ENCODE measurements at places on chromosomes 5 and 9.

DNA sequence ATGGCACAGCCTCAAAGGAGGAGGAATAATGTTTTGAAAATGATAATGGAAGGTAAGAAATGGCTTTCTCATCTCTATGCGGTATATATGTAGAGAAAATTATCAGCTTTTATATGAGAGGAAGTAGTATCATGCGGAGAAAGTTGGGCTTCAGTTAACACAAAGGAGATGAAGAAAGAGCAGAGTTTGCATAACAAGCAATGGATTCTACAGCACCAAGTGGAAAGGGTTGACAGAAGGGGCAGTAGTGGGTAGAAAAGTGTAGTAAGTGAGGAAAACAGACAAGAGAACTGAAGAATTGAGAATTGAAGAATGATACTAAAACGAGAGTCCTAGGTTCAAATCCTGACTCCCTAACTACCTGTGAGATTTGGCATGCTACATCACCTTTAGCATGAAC is 51.0 kb downstream of the GNG10 start:
- DNase-seq: no peak

- DNase-seq: peak; percentile 96
These were observed 52.6 kb upstream of the TNFAIP8 start for GRCh38 chr5:119302916-119303897.

DNA sequence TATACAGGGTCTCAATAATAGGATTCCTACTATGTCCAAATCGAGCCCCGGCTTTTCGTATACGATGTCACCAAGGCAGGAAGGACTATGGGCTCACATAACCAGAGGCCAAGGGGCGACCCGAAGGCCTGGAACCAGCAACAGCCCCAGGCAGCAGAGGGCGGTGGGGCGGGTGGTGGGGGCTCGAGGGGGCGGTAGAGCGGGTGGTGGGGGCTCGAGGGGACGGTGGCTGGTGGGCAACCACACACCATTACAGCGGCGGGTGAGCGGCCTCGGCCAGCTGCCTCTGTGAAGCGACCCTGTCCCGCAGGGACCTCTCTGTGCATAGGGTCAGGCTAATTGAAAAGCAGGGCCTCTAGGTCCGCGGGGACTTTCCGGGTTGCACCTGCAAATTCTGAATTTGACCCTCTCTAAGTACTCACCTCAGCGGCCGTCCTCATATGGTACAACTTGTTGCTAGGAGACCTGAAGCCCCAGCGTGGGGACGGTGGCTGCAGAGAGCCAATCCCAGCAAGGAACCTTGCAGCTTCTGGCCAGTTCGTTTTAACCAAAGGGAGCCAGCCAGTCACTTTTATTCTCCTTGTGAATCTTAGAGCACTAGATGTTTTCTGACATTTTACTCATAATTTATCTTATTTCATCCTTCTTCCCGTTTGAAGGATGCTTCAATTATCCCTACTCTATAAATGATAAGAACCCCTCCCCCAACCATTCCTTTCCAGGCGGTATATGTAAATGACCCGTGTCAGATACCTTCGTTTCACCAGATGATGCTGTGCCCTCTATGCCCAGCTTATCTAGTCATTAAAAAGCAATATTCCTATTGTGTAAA is at the start of gene NME5:
Gene NME5, minus strand, starts transcription at position 480 of the 832 bp plus-strand sequence. CDS start 648 bp downstream, outside the sequence.
- DNase-seq: no peak

DNA sequence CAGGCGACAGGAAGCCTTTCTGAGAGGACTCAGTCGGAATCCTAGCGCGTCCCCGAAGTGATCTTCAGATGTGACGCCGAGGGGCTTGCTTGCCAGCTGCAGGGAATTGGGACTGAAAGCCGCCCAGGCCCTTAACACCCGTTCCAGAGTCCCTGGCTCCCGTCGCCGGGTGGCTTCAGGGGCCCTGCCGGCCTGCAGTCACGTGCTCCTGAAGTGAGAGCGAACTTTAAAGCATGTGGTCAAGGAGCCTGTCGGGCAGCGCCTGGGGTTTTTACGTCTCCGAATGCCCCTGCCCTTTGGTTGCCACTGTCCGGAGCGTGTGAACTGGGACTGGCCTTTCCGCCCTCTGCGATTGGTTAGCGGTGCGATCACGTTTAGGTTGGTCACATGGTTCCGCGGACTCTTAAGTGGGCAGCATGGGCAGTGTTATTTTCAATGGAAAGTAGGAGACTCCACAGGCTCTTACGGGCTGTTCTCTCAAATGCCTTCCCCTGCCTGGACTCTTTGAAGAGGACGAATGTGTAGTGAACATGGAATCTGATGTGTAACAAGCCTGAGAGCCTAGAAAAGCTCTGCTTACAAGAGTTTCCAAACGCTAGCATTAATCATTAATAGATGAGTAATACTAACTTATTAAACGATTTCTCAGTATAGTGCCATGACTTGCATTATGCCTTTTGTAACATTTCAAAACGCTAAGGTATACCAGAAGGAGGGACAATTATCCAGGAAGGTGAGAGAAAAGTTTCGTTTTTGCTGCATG is 1.9 kb downstream of the VLDLR start:
- DNase-seq: peak; percentile 16

GRCh38 chr5:129771058-129771838 is 23.4 kb downstream of the MINAR2 start:
- DNase-seq: no peak

DNA sequence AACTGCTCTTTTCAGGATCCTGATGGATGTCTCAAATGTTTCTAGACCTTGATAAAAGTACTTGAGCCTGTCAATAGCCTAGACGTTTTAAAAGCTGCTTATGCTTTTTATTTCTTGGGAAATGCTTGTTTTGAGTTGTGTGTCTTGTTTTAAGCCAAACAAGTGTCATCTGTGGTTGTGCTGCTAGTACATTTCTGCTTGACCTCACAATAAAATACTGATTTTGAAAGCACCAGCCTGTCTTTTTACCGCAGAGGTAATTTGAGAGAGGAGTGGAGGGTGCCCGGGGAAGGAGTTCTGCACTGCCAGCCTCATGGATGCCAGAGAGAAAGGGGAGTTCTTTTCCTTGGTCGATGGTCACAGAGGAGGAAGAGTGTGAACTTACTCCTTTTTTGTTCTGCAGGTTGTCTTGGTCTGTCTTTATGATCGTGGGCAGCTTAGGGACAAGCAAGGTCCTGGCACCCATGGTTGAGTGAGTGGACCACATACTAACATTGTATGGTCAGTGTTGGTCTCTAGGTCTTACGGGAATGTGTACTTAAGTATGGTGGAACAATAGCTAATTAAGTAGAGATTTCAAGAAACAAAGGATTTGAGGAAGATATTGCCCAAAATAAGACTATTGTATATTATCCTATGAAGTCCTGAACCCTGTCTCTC is 61.0 kb downstream of the TRIO start:
- DNase-seq: no peak

- DNase-seq: no peak
These were observed 330.3 kb downstream of the GADD45G start for GRCh38 chr9:89935115-89935514.

DNA sequence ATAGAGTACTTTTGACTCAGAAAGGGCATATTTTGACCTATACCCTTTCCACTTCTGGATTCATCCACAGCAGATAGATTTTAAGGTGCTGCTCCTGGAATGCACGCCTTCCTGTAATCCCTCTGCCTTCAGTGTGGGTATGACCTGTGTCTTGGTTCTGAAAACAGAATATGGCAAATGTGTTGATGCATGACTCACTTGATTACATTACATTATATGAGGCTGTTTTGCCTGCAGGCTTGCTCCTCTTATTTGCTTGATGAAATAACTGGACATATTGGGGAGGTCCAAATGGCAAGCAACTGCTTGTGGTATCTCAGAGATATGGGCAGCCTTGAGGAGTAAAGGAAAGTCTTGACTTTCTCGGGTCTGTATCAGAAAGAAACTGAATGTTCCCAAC is 468.6 kb downstream of the CDH18 start:
- no peak for DNase-seq

DNA sequence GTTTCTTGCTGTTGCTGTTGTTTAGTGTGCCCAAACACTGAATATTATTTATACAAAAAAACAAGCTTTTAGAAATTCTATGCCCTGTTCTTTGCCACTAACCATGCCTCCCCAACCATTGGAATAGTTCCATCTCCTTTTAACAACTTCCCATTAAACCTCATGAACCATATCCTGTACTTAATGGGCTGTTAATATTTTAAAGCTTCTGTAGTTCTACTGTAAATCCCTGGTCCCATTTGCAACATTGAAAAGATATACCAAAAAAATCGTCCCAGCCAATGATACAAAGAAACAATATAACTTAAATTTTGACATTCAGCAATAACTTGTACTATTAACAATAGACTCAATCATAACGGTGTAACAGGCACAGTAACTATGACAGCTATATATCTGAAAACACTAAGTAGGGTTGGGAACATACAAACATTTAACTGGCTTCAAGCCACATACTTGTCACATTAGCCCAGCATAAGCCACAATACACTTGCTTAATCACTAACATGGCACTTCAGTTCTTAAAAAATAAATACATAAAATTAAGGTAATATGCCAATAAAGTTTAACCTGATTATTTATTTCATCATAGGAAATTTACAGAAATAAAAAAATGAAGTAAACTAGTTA is 86.1 kb downstream of the ADAMTS6 start:
- DNase-seq: no peak

- peak; percentile 92 for DNase-seq
These were observed at the start of gene OSMR for GRCh38 chr5:38845526-38846378. OSMR (plus strand) TSS chr5:38846012; CDS start chr5:38869045, 23,033 bp downstream.

DNA sequence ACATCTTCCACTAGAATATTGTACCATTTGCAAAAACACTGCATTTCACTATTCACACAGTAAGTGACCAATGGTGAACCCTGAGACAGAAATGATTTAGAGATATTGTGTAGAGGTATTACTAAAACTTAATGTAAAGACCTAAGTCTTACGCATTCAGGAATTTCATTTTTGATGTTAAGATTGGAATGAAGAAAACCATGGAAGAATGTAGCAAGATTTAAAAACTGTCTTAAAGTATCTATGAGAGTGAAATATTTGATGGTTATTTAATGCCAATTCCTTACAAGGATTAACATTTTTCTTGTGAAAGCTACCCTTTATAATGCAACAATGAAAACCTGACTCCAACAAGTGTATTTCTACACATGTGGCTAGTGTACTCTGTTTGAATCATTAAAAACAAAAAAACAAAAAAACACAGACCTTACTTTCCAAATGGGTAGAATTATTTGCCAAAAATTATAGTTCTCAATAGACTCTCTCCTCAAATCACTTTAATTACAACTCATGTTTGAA is 172.0 kb downstream of the NNT start:
- no peak for DNase-seq

DNA sequence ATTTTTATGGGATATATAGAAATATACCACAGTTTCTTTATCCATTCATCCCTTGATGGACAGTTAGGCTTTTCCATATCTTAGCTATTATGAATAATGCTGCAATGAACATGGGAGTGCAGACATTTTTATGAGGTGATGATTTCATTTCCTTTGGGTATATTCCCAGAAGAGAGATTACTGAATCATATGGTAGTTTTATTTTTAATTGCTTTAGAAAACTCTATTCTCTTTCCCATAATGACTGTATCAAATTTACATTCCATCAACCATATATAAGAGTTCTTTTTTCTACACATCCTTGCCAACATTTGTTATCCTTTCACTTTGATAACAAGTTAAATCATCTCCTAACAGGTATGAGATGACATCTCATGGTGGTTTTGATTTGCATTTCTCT is 821.6 kb downstream of the TLE1 start:
- no peak for DNase-seq

GRCh38 chr5:149182241-149182640 is 40.9 kb downstream of the ABLIM3 start:
- DNase-seq: no peak

DNA sequence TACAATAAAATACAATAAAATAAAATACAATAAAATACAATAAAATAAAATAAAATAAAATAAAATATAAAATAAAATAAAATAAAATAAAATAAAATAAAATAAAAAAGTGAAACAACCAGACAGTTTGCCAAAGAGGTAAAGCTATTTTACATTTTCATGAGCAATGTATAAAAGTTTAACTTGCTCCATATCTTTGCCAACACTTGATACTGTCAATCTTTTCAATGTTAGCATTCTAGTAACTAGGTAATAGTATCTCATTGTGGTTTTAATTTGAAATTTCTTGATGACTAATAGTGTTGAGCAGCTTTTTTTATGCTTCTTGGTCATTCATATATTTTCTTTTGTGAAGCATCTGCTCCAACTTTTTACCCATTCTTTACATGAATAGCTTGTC is 17.3 kb downstream of the TTC33 start:
- no peak for DNase-seq

GRCh38 chr5:127834094-127834531 is 130.9 kb downstream of the CCDC192 start:
- no peak for DNase-seq

GRCh38 chr9:24590432-24590831 is 44.7 kb upstream of the IZUMO3 start:
- peak; percentile 36 for DNase-seq

DNA sequence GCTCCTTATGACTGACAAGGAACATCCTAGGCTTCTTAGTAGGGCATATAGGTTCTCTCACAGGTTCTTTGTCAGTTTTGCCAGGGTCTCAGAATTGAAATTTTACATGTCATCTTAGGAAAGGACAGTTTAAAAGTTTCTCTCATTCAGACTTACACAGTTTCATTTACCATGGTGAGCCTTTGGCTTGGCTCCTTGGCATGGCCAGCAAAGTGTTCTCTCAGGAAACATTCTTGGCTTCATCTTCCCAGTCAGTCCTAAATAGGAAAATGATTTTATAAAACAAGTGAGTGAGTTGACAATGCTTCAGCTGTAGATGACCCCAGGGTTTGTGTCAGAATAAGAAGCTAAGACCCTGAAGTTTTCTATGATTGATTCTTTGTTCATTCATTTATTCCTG is 191.6 kb downstream of the PCSK5 start:
- DNase-seq: no peak

- no peak for DNase-seq
These were observed 59.9 kb downstream of the PBX3 start for GRCh38 chr9:125807079-125807478.

DNA sequence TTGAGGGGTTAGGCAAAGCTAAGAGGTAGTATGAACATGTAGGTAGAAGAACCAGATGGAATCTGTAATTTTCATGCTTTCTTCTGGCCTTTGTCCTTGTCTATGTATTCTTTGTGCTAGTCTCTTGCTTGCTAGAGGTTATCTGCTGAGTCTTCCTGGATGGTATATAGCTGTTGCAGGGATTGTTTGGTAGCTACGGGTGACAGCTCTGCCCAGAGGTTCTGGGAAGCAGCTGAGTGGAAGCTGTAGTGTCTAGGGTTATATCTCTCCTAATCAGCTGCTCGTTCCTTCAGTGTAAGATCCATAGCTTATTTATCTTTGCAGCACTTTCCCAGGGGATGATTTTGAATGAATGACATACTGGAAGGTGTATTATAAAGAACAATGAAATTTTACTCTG is 100.3 kb downstream of the ATG10 start:
- DNase-seq: no peak

GRCh38 chr5:100889165-100889743 is 13.8 kb downstream of the ST8SIA4 start:
- no peak for DNase-seq

- DNase-seq: no peak
These were observed 152.3 kb downstream of the SNX18 start for GRCh38 chr5:54669845-54670244.
